ENCODE measurements at places on chromosomes 1 and 21.
A peak's percentile ranks its signal among the peaks of the same experiment; 100 is the strongest.

- DNase-seq: no peak
- H3K4me1 ChIP-seq: no peaks in the 10 kb centered on the region
- H3K27ac ChIP-seq: no peak overlapping the region
Observed at GRCh38 chr21:25676451-25676850, 37.4 kb downstream of the JAM2 start.

DNA sequence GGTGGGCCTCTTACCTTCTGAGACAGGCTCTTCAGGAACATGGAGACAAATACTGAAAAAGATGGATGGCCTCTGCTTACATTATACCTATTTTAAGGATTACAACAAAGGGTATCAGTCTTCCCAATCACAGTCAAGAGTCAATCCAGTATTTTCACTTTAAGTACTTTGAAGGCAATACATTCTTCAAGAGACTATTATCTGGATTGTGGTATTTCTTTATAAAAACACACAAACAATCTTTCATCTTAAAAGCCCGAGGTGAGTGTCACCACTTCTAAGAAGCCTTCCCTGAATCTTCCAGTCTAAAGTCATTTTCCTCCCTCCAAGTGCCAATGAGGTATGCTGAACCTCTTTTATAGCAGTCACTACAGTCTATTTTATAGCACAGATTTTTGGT, 45.3 kb downstream of the WASF2 start:
- peaks cover 15% of the 10 kb centered on the region for H3K4me1 ChIP-seq
- no peaks in the 10 kb centered on the region for H3K27me3 ChIP-seq
- H3K27ac ChIP-seq: no peak overlapping the region

DNA sequence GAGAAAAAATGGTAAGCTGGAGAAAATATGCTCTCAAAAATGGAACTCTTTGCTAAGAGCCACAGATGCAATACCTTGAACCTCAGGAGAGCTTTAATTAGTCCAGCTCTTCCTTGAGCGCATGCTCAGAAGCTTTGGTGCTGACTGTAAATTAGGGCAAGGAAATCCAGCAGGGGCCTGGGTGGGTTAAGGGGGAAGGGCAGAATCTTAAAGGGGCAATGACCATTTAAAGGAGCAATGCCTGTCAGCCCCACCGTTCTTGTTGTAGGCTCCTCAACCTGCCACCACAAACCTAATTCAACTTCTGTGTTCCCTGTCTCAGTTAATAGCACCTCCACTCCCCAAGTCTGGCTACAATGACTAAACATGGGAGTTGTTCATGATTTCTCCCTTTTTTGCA, 6.8 kb upstream of the SLC22A15 start:
- no peak for DNase-seq
- H3K36me3 ChIP-seq: no peaks in the 10 kb centered on the region
- no peaks in the 10 kb centered on the region for H3K4me1 ChIP-seq
- no peak overlapping the region for H3K4me3 ChIP-seq

- H3K27me3 ChIP-seq: no peaks in the 10 kb centered on the region
- DNase-seq: no peak
- H3K4me3 ChIP-seq: no peak overlapping the region
- no peak overlapping the region for H3K27ac ChIP-seq
Observed at GRCh38 chr21:31018232-31018631, 20.0 kb downstream of the KRTAP19-8 start.

GRCh38 chr1:84936116-84936810, 43.3 kb upstream of the LPAR3 start:
- DNase-seq: no peak
- no peak overlapping the region for H3K4me3 ChIP-seq
- H3K27me3 ChIP-seq: no peaks in the 10 kb centered on the region
- no peak overlapping the region for H3K27ac ChIP-seq
- no peaks in the 10 kb centered on the region for H3K4me1 ChIP-seq

DNA sequence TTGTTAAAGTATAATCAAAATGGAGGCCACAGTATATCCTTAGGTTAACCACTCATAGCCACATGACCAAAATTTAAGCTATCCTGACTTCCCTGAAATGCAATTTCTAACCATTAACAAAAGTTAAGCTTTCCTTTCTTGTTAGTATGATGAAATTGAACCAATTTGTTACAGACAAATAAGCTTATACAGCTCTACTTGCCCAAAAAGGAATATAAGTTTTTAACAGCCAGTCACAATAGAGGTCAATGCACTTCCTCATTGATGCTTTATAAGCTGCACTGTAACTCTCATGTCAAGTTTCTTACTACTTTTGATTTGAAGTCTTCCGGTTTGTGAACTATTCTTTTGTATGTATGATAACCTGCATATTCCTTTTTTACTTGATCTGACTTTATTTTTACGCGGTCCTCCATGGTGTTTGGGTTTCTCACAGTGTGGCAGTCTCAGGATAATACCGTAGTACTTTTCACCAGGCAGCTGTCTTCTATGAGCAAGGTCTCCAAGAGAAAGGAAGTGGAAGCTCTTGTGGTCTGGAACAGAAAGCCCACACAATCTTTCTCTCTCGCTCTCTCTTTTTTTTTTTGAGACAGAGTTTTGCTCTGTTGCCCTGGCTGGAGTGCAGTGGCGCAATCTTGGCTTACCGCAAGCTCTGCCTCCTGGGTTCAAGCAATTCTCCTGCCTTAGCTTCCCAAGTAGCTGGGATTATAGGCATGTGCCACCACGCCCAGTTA, 331.6 kb downstream of the SRGAP2C start:
- peak overlapping the region; percentile 18 for H3K4me3 ChIP-seq
- no peaks in the 10 kb centered on the region for H3K27me3 ChIP-seq
- DNase-seq: peak; percentile 18
- no peaks in the 10 kb centered on the region for H3K36me3 ChIP-seq
- H3K27ac ChIP-seq: peak overlapping the region; percentile 66

DNA sequence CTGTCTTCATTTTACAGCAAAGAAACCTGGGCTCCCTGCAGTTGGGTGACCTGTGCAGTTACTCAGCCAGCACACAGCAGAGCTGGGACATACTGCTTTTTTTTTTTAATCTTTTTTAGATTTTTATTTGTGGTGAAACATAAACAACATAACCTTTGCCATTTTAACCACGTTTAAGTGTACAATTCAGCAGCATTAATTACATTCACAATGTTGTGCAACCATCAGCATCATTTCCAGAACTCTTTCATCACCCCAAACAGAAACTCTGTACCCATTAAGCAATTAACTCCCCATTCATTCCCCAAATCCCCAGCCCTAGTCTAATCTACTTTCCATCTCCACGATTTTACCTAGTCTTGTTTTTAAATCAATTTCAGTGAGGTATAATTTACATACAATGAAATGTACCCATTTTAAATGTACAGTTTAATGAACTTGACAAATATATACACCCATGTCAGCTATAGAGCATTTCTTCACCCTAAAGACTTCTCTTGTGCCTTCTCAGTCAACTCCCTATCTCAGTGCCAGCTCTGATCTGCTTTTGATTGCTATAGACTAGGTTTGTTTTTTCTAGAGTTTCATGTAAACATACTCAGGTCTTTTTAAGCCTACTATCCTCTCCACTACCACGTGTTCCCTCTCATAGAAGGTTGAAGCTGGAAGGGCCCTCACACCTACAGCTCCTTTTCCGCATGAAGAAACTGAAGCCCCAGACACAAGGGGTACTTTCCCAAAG, 37.8 kb upstream of the C8B start:
- no peak for DNase-seq
- H3K4me3 ChIP-seq: no peak overlapping the region
- no peak overlapping the region for H3K27ac ChIP-seq
- H3K36me3 ChIP-seq: no peaks in the 10 kb centered on the region
- H3K4me1 ChIP-seq: no peaks in the 10 kb centered on the region

DNA sequence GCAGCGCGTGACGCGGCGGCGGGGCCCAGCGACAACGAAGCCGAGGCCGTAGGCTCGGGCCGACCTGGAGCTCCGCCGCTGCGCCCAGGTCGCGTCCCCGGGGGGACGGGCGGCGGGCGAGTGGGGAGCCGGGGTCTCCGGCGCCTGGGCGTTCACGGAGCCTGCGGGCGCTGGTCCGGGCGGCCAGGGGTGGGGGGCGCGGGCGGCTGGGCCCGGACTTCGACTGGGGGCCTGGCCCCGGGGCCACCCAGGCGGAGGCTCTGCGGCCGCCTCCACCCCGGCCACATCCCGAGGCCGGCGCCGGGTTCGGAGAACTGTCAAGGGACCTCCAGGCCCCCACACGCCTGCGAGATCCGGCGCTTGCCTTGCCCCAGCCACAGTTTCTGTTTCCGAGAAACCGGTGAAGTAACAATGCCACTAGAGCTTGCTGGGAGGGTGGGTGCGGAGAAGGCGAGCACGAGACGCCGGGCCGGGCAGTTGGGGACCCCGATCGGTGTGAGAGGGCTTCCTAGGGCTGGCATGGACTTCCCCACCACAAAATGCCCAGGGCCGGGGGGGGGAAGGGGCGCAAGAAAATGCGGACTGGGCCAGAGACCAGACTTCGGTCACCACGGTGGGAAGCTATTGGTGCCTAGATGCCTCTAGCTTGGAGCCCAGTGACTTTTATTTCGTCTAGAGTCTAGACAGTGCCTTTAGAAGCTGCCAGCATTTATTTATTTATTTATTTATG, 501 bp downstream of the FBXO6 start:
- peaks cover 3% of the 10 kb centered on the region for H3K4me1 ChIP-seq
- peak; percentile 18 for DNase-seq
- peak overlapping the region; percentile 59 for H3K27ac ChIP-seq
- H3K36me3 ChIP-seq: peaks cover 9% of the 10 kb centered on the region
- no peaks in the 10 kb centered on the region for H3K27me3 ChIP-seq

- no peaks in the 10 kb centered on the region for H3K27me3 ChIP-seq
- H3K36me3 ChIP-seq: no peaks in the 10 kb centered on the region
- DNase-seq: no peak
- no peak overlapping the region for H3K4me3 ChIP-seq
Observed at GRCh38 chr1:74699331-74699730, 25.7 kb upstream of the ERICH3 start.
